ENCODE measurements at places on chromosomes 7 and 10. TPM values are rescaled to one million over a fixed set of nuclear protein-coding genes. Genes with fewer than 3 reads are reported as not detected.

- DNase-seq, result no peak
These were observed 25.8 kb downstream of the LAMB4 start for GRCh38 chr7:108104324-108104723.

- no peak for DNase-seq
These were observed 2.5 kb upstream of the ACBD5 start for GRCh38 chr10:27242951-27243551.

DNA sequence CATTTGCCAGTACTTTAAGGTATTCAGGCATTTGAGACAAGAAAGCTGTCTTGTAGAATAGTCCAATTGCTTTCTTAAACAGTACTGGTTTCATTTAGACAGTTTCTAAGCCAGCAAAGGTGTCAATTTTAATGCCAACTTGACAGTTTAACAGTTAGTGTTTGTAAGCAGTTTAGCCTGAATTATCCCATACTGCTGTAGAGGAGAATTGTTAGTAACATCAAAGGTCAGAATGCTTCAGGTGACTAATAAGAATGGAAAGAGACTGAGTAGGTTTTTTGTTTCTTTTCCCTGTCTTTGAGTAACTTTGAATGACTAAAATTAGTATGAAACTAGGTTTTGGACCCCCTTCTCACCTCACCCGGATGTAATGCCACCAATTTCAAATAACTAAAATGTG lies 29.5 kb upstream of the VDAC2 start:
- DNase-seq, result no peak

- DNase-seq, result no peak
These were observed 36.7 kb upstream of the SLC35B4 start for GRCh38 chr7:134353411-134353810.

Gene PVRIG
- not detected for total RNA-seq

Gene LIPJ
- 0.44 TPM for total RNA-seq

Gene LHPP
- 14.4 TPM for total RNA-seq

Gene SRRM3
- 5.6 TPM for total RNA-seq

GRCh38 chr7:142908290-142908689 lies 22.7 kb upstream of the TRPV6 start:
- DNase-seq, result no peak

Gene POLR2J2
- 1.0 TPM for total RNA-seq

- no peak for DNase-seq
These were observed 59.0 kb downstream of the PALD1 start for GRCh38 chr10:70537398-70538194.

Gene TRIM73
- 10.8 TPM for total RNA-seq

Gene DOCK4
- 7.5 TPM for total RNA-seq

Gene HOXA2
- total RNA-seq, result 0.34 TPM

Gene CYP3A4
- total RNA-seq, result 6.4 TPM

GRCh38 chr10:131885391-131886165 lies 15.2 kb upstream of the PPP2R2D start:
- peak; percentile 78 for DNase-seq

Gene NAT16
- not detected for total RNA-seq

Gene JCAD
- total RNA-seq, result 10.1 TPM

Gene PROSER2
- 8.5 TPM for total RNA-seq

Gene PRLHR
- not detected for total RNA-seq

Gene PLCE1
- 2.2 TPM for total RNA-seq

Gene PAX2
- not detected for total RNA-seq

Gene NOLC1
- total RNA-seq, result 47.8 TPM
